ENCODE measurements at places on chromosomes 7 and 10. TPM values are rescaled to one million over a fixed set of nuclear protein-coding genes. Genes with fewer than 3 reads are reported as not detected.

The SPDYE9 gene
- not detected for total RNA-seq

The PAPSS2 gene
- 10.6 TPM for total RNA-seq

The IQCE gene
- 5.3 TPM for total RNA-seq

The PON1 gene
- not detected for total RNA-seq

The CUBN gene
- total RNA-seq: 0.76 TPM

The APBB1IP gene
- 0.45 TPM for total RNA-seq

The INA gene
- 1.3 TPM for total RNA-seq

The SLC13A1 gene
- not detected for total RNA-seq

The SPDYE3 gene
- total RNA-seq: not detected

The C10orf90 gene
- total RNA-seq: not detected

The TMEM270 gene
- total RNA-seq: not detected
